ENCODE measurements at places on chromosomes 2 and 18.

DNA sequence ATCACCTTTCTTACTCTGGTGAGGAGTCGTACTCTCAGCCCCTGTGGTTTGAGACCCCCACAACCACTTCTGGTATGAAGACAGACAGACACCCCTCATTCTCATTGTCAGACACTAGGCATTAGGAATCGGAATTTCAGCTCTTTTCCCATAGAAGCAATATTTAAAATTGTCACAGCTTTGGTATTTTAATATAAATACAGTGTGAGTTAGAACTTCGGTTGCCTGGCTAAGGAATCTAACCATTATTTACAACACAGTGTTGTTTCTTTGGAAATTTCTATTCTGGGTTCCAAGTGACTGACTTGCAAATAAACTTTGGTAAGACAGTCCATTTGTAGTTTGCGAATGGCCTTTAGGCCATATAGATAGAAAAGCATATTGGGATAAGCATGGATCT lies 318.1 kb downstream of the PARD3B start:
- no peak for DNase-seq

- no peak for DNase-seq
Measured at GRCh38 chr2:186255823-186256222, 230.2 kb upstream of the ZC3H15 start.

DNA sequence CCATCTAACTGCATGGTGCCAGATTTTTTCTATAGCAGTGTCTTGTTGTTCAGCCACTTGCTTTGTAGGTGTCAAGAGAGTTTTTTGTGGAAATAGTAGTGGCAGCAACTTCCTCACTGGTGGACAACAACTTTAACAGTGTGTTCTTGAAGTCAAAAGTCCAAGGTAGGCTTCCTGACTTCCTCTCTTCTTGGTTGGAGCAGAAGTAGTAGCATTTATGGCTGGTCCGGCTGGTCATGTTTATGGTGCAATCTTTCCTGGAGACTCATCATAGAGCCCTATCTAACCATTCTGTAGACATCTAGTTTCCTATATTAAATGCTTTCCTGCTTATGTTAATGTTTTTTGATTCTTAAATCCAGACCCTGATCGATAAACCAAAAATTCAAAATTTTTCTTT lies 11.7 kb downstream of the GPR75 start:
- no peak for DNase-seq

- no peak for DNase-seq
Measured at GRCh38 chr18:29418136-29418535, 1241.2 kb upstream of the CDH2 start.

DNA sequence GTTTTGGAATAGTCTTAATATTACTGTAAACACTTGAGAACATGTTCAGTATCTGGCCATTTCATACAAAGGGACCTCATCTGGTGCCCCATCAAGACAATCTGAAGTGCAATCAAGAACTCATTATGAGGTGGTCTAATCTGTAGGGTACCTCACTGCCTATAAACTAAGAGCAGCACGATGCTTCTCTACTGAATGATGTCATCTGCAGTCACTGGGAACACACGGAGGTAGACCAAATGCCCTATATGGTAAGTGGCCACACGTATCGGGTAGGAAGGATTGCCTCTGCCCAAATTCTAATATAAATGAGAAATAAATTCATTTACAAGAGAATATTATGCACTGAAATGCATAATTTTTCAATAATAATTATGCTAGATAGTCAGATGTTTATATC lies 90.4 kb downstream of the SLC8A1 start:
- no peak for DNase-seq

- DNase-seq: no peak
Measured at GRCh38 chr2:27973592-27973991, 83.1 kb downstream of the BABAM2 start.

DNA sequence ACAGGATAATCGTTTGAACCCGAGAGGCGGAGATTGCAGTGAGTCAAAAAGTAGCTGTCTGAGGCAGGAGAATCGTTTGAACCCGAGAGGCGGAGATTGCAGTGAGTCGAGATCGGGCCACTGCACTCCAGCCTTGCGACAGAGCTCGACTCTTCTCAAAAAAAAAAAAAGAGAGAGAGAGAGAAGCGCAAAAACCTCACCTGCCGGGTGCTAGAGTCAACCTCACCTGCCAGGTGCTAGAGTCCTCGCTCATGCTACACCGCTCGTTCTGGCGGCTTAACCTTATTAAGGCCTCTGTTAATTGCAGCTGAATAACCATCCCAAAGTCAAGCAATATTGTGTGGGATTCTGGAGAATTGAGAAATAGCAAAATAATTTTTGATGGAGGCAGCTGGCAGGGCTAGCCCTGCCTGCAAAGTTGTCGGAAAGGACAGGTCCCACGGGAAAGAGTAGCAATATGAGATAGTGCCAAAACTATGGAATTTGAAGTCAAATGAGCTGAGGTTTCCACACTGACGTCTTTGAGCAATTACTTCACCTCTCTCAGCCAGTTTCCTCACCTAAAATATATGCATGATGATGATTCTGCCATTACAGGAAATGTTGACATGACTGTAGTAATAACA lies 644 bp upstream of the DYM start:
- no peak for DNase-seq

- no peak for DNase-seq
Measured at GRCh38 chr18:63025251-63026090, 294.1 kb downstream of the BCL2 start.

DNA sequence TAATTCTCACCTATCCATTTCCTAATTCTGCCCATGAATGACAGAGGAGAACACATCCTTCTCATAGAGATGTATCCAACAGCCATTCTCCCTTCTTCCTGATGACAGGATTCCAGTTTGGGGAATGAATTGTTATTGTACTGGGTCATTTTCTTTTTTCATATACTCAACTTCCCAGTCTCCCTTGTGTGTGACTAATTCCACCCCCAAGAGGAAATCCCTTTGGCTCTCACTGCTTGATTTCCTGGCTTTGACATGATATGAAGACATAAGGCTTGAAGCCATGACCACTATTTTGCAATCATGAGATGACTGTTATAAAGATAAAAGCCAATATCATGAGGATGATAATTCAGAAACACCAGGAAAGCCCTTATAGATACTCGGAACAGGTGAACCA lies 384.7 kb upstream of the ACVR2A start:
- DNase-seq: no peak

- no peak for DNase-seq
Measured at GRCh38 chr2:224831530-224831929, 115.4 kb upstream of the CCDC195 start.
